ENCODE measurements at places on chromosomes 3 and 15.

DNA sequence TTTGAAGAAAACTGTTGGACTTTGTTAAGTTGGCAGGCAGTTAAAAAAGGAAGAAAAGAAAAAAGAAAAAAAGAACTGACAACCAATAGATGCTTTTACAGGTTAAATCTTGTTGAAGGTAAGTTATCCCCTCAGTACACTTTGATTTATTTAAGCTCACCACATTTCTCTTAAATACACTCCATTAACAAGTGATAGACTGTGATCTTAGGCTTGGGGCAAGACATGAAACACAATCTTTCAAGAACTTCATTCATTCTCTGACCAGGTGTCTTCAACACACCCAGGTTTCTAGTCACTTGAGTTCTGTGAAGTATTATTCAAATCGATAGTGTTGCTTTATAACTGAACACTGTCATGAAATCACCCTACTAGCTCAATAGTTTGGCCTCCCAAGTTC, 751.9 kb downstream of the ROBO1 start:
- no peak for DNase-seq

GRCh38 chr3:151404316-151404715, 19.8 kb upstream of the P2RY12 start:
- DNase-seq, result no peak

DNA sequence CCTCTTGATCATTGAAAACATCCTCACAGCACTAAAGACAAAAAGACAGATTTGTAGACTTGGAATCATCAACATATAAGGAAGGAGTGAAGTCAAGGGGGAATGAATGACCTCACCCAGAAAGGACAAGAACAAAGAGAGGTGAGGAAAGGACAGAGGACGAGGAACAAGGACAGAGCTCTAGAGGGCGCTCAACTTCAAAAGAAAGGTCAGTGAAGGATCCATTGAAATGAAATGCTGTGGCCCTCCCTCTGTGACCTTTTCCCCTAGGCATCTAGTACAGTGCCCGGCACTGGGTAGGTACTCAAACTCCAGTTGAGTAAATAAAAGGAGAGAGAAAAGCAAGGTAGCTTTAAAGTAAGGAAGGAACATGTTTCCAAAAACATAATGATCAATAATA, 2.6 kb downstream of the ATP8B4 start:
- peak; percentile 77 for DNase-seq

- no peak for DNase-seq
These were observed 139.5 kb downstream of the TJP1 start for GRCh38 chr15:29682781-29683180.

GRCh38 chr3:4731543-4732111, 238.5 kb downstream of the ITPR1 start:
- no peak for DNase-seq

GRCh38 chr3:45597581-45597980, 3.0 kb downstream of the LIMD1 start:
- DNase-seq, result no peak

DNA sequence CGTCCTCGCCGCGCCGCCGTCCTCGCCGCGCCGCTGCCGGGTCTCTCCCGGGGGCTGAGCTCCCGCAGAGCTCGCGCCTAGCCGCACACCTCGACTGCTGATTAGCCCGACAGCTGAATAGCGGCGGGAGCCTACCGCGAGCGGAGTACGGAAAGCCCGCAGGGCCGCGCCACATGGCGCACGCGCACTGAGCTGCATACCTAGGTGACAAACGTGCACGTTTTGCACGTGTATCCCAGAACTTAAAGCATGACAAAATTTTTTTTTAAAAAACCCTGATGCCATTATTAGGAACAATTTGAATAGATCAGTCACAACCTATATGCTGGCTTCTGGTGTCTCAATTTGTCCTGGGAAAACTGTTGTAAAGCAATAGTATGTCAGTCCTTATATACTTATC, at the start of gene GOLGA8A:
Gene GOLGA8A, minus strand, starts transcription at position 122 of the 400 bp plus-strand sequence. CDS start 48,117 bp downstream, outside the sequence.
- DNase-seq, result peak; percentile 81

- DNase-seq, result no peak
These were observed 283.1 kb upstream of the UBE2E2 start for GRCh38 chr3:22920006-22920405.

DNA sequence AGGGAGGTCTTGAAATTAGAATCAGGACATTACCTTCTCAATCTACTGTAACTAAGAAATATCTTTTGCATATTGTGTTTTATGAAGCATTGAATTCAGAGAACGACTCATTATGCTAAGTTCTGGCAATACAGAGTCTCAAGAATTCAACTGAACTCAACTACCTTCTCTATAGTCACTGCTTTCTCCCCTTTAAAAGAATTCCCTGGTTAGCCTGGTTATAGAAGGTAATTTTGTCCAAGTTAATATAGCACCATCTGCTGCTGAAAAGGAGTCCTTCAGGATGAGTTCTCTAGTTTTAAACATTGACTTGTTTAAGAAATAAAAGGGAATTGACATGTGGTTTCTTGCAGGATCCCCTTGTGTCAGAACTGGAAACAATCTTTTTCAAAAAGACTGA, 60.2 kb downstream of the IL16 start:
- peak; percentile 27 for DNase-seq

DNA sequence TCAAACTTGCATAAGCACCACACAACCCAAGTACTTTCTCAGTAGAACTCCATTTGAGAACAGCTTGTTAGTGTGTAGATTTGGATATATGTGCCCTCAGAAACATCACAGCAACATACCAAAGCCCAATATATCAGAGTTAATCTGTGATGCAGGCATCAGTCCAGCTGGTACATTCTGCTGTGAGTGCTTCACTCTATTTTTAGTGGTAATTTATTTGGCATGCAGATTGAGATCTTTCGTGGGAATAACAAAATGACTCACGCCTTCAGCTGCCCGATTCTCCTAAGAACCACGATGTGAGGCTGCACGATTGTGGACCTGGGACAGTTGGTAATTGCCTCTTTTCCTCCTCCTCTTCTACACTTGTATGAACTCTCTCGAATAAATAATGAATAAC, 730.7 kb downstream of the SQOR start:
- no peak for DNase-seq

GRCh38 chr3:98768961-98769360, 5.8 kb downstream of the ST3GAL6 start:
- DNase-seq, result no peak

DNA sequence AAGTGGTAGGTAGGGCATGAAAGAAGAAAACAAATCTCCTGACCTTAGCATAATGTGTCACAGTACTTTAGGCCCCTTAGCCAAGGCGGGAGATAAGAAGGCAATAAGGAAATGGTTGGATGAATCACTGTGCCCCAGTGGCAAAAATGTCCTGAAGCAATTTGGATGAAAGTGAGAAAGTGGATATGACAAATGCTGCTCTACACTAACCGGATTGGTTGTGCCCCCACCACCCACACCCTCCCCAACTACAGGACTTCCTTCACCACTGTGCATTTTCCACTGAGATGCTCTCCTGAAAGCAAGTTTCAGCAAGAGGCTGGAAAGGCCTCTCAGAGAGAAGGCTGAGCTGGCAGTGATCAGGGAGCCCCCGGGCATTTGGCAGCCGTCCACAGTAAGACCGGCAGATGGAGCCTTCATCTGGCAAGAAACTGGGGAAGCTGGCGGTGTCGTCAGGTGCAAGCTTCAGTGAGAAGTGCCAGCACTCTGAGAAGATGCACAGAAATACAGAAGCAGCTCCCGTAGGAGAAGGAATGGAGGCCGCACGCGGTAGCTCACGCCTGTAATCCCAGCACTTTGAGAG, 63.8 kb downstream of the ATP1B3 start:
- DNase-seq, result peak; percentile 52

GRCh38 chr3:131735544-131735943, 232.8 kb upstream of the MRPL3 start:
- no peak for DNase-seq

DNA sequence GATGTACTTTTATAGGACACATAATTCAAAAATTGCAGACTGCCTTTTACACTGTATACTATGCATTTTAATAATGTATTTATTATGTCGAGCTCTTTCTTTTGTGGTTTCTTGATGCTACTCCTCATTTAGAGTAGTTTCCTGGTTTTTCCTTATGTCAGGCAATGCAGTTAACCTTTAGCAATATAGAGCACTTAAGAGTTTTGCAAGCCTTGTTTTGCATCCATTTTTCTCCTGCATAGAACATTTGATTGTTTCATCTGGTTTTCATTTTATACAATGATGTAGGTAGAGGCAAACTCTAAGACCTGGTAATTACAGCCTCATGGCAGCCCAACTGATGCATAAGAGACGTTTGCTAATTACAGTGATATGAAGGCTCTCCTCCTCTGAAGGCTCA, 86.3 kb downstream of the PDZRN3 start:
- no peak for DNase-seq

DNA sequence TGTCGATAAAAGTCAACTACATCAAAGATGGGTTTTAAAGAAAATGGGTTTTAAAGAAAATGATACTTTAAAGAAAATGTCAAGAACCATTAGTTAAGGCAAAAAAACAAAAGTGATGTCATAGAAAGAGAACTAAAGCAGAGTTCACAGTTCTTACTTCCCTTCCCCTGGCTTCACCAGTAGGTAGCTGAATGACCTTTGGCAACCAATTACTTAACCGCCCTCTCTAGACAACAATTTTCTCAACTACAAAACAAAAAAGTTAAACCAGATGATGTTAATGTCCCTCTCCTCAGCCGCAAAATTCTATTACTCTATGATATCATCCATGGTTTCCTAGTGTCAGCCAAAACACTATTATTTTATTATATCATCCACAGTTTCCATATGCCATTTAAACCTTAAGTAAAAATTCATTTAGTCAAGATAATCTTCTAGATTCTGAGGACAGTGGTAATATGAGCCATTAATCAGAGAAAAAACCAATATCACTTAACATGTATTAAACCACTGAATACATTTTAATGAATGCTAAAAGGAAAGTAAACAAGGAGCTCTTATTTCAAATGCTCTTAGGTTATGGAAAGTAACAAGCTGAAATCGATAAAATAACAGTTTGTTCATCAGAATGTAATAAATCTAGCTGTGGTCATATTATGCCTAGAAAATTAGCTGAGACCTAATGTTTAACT, 13.1 kb downstream of the RYK start:
- peak; percentile 73 for DNase-seq

DNA sequence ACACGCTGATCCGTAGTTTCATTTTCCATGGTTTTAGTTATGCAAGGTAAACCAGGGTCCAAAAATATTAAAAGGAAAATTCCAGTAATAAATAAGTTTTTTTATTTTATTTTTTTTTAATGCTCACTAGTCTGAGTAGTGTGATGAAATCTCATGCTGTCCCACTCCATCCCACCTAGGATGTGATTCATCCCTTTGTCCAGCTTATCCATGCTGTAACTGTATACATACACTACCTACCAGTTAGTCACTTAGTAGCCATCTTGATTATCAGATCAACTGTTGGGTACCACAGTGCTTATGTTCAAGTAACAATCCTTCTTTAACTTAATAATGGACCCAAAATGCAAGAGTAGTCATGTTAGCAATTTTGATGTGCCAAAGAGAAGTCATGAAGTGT, 75.2 kb downstream of the ESYT3 start:
- no peak for DNase-seq

DNA sequence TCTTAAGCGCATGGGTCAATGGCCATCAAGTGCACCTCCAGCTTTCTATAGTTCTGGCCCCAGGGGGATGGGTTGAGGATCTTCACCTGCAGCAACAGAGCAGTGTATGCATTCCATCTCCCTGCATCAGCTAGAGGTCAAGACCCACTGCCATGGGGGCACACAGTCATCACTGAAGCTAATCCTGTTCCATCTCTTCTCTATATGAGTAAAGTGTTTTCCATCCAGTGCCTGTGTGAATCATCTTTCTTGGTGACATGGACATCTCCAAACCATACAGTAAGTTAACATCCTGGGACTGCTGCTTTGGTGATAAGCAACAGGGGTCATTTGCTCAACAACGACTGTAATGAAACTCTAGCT, 4.4 kb upstream of the ENTPD3 start:
- no peak for DNase-seq

DNA sequence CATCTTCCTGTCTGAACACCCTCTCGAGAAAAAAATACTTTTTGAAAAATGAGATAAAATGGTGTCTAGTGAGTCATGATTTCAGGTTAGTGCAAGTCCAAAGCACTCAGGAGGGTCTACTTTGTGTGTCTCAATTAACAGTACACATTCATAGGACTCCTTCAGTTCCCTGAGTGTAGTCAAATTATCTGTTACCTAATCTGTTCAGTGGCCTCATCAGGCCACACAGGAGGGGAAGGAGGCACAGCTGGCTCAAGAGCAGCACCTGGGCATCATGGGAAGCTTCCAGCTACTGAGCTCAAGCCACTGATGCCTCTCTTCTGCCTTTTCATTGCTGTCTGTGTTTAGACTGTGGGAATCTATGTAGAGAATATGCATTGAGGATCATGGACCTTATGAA, 341.4 kb upstream of the SGO1 start:
- no peak for DNase-seq

- DNase-seq, result no peak
These were observed 1.8 kb upstream of the NAALADL2 start for GRCh38 chr3:174857301-174857700.

DNA sequence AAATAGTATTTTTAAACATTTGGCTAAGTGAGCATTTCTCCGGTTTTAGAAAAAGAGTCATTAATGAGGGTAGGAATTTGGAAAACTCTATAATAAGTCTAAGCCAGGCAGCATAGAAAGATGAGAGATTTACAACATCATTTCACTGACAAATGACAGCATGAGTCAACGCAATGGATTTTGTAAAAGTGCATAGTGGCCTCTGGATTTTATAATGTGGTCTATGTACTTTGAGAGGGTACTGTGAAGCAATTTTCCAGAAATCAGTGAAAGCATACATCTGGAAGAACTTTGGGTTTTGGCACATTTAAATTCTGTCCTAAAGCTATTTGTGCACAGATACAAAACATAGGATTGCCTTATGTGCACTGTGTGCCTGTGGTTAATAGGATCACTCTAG, 130.8 kb upstream of the CCNL1 start:
- no peak for DNase-seq

DNA sequence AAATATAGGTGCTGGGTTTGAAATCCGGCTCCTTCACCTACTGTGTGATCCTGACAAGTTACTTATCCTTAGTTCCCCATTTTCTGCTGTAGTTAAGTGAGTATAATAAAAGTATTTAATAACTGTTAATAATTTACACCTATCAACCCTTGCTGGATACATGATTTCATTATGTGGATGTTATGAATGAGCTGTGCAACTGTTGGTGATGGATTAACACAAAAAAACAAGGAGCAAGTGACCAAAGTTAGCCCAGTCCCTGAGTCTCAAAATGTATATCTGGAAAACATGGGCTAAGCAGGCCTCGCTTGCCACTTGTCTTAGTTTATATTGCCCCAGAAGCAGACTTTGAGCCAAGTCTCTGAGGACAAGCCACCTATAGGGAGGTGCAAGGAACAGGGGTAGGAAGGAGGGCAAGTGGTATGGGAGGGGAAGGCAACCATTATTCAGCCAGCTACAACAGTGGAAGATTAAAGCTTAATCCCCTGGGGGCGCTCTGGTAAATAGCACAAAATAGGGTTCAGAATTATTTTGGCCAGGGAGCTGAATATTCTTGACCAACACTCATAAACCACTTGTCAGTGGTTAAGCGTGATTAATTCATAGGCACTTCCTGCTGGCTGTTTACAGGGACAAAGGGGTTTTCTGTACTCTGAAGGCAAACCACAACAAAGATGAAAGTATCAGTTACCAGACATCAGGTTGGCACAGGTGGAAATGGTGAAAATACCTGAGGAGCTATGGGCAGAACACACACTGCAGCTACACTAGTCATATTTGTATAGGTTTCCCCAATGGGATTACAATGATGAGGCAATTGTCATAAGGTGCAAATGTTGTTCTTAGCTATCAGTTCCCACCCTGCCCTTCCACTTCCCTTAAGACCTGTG, 76.2 kb downstream of the TRIM42 start:
- DNase-seq, result no peak
